T-cell (primary cell): ENCODE measurements at places on chromosomes 1 and 21. TPM values are rescaled to one million over a fixed set of nuclear protein-coding genes. Genes with fewer than 3 reads are reported as not detected.

Gene HSD3B2
- 0.59 TPM for total RNA-seq

Gene UTS2
- 0.70 TPM for total RNA-seq

GRCh38 chr1:228853191-228853590 is 117.9 kb downstream of the RHOU start:
- no peak overlapping the region for H3K27ac ChIP-seq
- H3K27me3 ChIP-seq: peaks cover 2% of the 10 kb centered on the region
- no peaks in the 10 kb centered on the region for H3K36me3 ChIP-seq
- DNase-seq: no peak
- H3K4me3 ChIP-seq: no peak overlapping the region

DNA sequence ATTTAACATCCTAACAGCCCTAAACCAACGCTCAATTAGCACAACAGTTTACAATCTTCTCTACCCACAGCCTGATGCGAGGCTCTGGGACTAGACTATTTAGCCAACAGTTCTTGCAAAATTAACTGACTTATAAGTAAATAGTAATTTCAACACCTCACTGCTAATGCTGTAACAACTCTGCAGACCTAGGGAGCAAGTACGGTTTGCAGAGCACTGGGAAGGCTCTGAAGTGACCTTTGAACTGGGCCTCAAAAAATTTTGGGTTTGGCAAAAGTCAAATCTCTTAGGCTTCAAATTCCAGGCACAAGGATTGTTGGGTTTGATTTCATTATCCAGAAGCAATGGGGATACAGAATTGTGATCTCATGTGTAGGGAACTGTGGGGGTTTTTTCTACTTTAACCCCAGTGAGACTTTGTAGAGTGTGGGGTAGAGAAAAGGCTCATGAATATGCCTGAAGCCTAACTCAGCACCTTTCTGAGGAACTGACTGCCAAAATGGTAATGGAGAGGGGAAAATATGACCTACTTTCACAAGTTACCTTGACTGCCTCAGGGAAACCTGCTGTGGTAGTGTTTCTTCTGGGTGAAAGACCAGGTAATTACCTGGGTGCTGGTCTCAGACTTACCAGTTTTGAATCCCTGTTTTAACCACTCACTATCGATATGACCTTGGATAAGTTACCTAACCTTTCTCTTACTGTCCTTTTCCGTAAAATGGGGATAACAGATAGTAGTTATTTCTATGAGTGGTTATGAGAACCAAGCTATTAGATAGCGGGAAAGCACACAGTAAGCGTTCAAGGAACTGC is 889 bp upstream of the TXLNA start:
- peak overlapping the region; percentile 91 for H3K4me3 ChIP-seq
- H3K4me1 ChIP-seq: peaks cover 7% of the 10 kb centered on the region
- peaks cover 4% of the 10 kb centered on the region for H3K36me3 ChIP-seq
- H3K27me3 ChIP-seq: no peaks in the 10 kb centered on the region
- no peak for DNase-seq
- H3K27ac ChIP-seq: peak overlapping the region; percentile 65

GRCh38 chr1:94865360-94865759 is 45.2 kb downstream of the SLC44A3 start:
- no peaks in the 10 kb centered on the region for H3K36me3 ChIP-seq
- no peak overlapping the region for H3K4me3 ChIP-seq
- no peak for DNase-seq

- H3K4me1 ChIP-seq: no peaks in the 10 kb centered on the region
- H3K27ac ChIP-seq: no peak overlapping the region
- no peak for DNase-seq
- peaks cover 2% of the 10 kb centered on the region for H3K27me3 ChIP-seq
- no peak overlapping the region for H3K4me3 ChIP-seq
- H3K36me3 ChIP-seq: no peaks in the 10 kb centered on the region
Measured at GRCh38 chr21:40489001-40489400, 358.0 kb downstream of the DSCAM start.

DNA sequence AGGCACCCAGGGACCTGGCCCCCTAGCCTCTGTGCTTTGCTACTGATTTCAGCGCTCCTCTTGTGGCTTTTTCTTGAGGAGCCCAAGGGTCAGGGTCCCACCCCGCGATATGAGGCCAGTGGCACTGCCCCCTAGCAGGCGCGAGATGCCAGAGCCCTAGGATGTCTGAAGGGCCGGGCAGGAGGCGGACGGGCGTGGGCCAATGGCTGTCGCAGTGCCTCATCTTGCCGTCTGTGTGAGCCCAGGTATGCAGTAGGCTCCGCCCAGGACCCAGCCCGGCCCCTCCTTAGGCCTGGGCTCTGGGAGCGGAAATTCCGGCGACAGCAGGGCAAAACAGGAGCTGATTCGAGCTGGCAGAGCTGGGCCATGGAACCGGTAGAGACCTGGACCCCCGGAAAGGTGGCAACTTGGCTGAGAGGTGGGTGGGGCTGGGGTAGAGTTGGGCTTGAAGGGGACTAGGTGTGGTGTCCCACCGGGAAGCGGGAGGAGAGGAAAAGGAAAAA is at the start of gene CNKSR1:
Gene CNKSR1, plus strand, starts transcription at position 310 of the 503 bp plus-strand sequence. Its CDS starts 57 bp downstream, at position 367.
- no peak within 1 kb of the TSS for H3K27ac ChIP-seq
- no peak for DNase-seq
- no peaks in the 10 kb centered on the region for H3K4me1 ChIP-seq
- H3K4me3 ChIP-seq: no peak within 1 kb of the TSS

DNA sequence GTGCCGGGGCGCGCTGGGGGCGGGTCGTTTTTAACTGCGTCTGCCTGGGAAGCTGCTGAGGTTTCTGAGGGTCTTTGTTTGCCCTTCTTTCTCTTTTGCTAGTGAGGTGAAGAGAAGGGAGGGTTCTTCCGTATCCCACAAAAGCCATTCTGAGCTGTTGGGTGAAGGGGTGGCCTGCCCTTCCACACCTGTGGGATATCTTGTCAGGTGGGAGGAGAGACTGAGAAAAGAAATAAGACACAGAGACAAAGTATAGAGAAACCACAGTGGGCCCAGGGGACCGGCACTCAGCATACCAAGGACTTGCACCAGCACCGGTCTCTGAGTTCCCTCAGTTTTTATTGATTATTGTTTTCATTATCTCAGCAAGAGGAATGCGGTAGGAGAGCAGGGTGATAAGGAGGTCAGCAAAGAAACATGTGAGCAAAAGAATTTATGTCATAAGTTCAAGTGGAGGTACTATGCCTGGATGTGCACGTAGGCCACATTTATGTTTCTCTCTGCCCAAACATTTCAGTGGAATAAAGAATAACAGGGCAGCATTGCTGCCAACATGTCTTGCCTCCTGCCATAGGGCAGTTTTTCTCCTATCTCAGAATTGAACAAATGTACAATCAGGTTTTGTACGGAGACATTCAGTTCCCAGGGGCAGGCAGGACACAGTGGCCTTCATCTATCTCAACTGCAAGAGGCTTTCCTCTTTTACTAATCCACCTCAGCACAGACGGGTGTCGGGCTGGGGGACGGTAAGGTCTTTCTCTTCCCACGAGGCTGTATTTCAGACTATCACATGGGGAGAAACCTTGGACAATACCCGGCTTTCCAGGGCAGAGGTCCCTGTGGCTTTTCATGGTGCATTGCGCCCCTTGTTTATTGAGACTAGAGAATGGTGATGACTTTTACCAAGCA is 972 bp downstream of the PGBD2 start:
- DNase-seq: no peak
- no peaks in the 10 kb centered on the region for H3K27me3 ChIP-seq
- peaks cover 2% of the 10 kb centered on the region for H3K4me1 ChIP-seq

DNA sequence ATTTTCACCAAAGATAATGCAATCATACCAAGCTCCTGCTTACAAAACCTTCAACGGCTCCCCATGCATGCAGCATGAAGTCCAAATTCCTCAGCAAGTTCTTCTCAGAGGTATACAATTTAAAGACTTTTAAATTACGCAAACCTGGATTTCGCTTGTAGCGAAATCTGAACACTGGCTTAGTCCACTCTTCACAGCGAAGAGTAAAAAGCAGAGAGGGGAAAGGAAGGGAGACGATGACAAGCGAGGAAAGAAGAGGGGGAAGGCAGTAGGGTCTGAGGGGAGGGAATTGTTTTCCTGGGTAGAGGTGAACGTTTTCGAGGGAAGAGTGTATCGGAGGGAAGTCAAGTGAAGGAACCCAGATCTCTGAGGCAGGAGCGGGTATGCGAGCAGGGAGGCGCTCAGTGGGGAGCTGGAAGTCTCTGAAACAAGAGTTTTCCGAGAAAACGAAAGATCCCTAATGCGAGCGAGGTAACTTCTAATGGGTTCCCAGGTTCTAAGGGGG is 790 bp downstream of the TESK2 start:
- H3K4me3 ChIP-seq: peak overlapping the region; percentile 68
- H3K27ac ChIP-seq: no peak overlapping the region
- peaks cover 5% of the 10 kb centered on the region for H3K36me3 ChIP-seq

DNA sequence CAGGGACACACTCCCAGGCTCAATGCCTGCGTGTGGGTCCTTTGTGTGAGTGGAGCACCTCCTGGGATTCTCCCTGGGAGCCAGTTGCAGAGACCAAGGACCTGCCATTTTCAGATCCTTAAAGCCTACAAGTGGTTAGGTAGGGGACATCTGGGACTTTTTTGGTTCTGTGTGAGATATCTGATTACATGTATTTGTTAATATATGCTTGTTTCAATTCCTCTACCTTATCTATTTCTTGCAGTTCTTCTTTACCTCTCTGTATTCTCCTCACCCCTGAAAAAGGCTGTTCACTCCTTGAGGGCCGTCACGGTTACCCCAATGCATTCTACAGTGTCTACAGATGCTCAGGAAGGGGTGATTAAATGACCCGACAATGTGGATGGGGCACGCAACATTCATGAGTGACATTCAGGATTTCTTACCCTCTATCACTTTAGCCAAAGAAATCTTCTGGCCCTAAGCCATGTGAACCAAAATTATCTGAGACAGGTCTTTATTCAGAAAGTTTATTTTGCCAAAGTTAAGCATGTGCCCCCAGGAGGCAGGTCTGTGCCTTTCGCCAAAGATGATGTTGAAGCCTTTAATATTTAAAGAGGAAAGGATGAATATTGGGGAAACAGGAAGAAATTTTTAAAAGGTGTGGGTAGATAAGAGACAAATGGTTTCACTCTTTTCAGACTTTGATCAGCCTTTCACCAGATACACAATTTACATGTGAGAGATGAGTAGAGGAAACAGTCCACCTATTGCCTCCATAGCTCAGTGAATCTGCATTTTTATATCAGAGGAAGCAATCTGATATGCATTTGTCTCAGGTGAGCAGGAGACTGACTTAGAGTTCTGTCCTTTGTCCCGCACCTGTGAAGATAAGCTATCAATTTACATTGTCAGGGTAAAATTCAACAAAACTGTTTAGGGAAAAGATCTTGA is 44.6 kb upstream of the MPZL1 start:
- H3K4me3 ChIP-seq: no peak overlapping the region
- peaks cover 2% of the 10 kb centered on the region for H3K4me1 ChIP-seq
- no peak for DNase-seq
- H3K27ac ChIP-seq: no peak overlapping the region
- peaks cover 74% of the 10 kb centered on the region for H3K36me3 ChIP-seq

- no peak for DNase-seq
- H3K27ac ChIP-seq: no peak overlapping the region
- H3K4me1 ChIP-seq: no peaks in the 10 kb centered on the region
- H3K36me3 ChIP-seq: no peaks in the 10 kb centered on the region
- H3K4me3 ChIP-seq: no peak overlapping the region
Measured at GRCh38 chr1:170556917-170557316, 25.0 kb downstream of the GORAB start.

GRCh38 chr1:88180449-88181108 is 503.5 kb upstream of the PKN2 start:
- H3K27me3 ChIP-seq: no peaks in the 10 kb centered on the region
- no peak overlapping the region for H3K4me3 ChIP-seq
- no peaks in the 10 kb centered on the region for H3K36me3 ChIP-seq
- no peaks in the 10 kb centered on the region for H3K4me1 ChIP-seq
- no peak overlapping the region for H3K27ac ChIP-seq
- peak; percentile 31 for DNase-seq

DNA sequence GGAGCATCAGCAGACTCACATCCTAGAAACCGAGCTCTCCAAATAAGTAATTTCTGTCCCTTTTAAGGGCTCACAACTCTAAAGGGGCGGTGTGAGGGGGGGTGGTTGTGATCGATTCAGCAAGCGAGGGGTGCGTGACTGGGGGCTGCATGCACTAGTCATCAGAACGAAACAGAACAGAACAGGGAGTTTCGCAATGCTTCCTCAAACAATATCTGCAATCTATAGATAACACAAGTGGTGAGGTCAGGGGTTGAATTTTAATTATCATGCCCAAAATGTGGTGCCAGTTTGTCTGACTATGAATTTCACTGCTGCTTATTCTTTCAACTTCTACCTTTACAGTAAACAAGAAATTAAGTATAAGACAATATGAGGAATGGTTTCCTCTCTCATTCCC is 1003.0 kb upstream of the NCAM2 start:
- no peak overlapping the region for H3K27ac ChIP-seq
- H3K27me3 ChIP-seq: no peaks in the 10 kb centered on the region
- H3K4me1 ChIP-seq: no peaks in the 10 kb centered on the region
- no peak for DNase-seq
- H3K36me3 ChIP-seq: no peaks in the 10 kb centered on the region
- no peak overlapping the region for H3K4me3 ChIP-seq

- H3K27me3 ChIP-seq: no peaks in the 10 kb centered on the region
- no peak overlapping the region for H3K27ac ChIP-seq
- peaks cover 5% of the 10 kb centered on the region for H3K36me3 ChIP-seq
- no peak for DNase-seq
- H3K4me3 ChIP-seq: no peak overlapping the region
- peaks cover 8% of the 10 kb centered on the region for H3K4me1 ChIP-seq
Measured at GRCh38 chr21:42669041-42669440, 15.6 kb downstream of the PDE9A start.

DNA sequence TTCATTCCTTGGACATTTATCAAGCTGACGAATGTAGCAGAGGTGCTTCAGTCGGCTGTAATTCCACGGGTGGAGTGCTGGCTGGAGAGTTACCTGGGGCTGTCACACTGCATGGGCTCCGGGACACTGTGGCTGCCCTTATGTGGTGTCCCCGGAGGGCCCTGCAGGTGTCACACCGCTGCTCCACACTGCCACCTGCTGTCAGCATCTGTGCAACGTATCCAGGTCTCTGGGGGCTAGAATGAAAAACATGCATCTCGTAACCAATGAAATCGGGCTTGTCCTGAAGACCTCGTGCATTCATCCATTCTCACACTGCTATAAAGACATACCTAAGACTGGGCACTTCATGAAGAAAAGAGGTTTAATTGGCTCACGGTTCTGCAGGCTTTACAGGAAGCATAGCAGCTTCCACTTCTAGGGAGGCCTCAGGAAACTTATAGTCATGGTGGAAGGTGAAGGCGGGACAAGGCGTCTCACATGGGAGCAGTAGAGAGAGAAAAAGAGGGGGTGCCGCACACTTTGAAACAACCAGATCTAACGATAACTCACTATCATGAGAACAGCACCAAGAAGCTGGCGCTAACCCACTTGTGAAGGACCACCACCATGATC is 46.7 kb upstream of the PCBP3 start:
- peaks cover 23% of the 10 kb centered on the region for H3K4me1 ChIP-seq
- no peak overlapping the region for H3K27ac ChIP-seq
- peak; percentile 81 for DNase-seq
- H3K4me3 ChIP-seq: no peak overlapping the region
- no peaks in the 10 kb centered on the region for H3K36me3 ChIP-seq

GRCh38 chr1:60213253-60213652 is 139.7 kb upstream of the C1orf87 start:
- no peak overlapping the region for H3K4me3 ChIP-seq
- no peak overlapping the region for H3K27ac ChIP-seq
- H3K36me3 ChIP-seq: no peaks in the 10 kb centered on the region
- H3K4me1 ChIP-seq: no peaks in the 10 kb centered on the region
